GM23248 (cell line): ENCODE measurements at places on chromosomes 2 and 18. TPM values are rescaled to one million over a fixed set of nuclear protein-coding genes. Genes with fewer than 3 reads are reported as not detected.
A peak's percentile ranks its signal among the peaks of the same experiment; 100 is the strongest.

Gene MYO3B
- polyA plus RNA-seq: not detected in 2 replicates

GRCh38 chr2:23636426-23636825 lies 251.4 kb downstream of the KLHL29 start:
- DNase-seq: peak; percentile 15

DNA sequence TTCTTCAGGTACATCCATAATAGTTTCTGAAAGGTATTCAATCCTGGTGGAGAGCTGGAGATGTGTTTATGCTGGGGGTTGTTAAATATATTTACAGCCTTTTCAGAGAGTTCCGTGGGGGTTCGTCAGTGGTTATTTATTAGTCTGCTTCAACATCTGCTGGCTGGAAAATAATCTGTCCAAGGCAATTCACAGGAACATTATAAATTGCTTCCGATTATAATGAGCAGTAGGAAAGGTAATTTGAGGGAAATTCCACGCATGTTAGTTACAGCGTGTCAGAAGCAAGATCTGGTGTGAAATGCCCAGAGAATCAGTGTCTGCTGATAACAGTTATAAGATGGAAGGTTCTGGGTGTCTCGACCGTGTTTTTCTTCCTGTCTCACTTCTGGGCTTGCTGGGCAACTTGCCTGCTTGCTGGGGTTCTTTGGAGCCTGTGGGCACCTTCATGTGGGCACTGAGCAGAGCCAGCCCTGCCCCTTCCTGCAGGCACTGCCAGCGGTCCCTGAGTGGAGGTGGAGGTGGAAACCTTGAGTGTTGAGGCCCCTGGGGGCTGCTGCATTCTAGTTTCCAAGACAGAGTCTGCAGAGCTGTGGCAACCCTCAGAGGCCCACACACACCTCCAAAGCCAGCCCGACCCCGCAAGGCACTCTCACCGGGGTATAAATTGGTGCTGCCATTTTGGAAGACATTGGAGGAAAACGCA lies 185.7 kb downstream of the FAM210A start:
- no peak for DNase-seq

Gene ARMC9
- 17.3 and 17.7 TPM in 2 replicates for polyA plus RNA-seq

Gene SLC9A2
- polyA plus RNA-seq: not detected in 2 replicates

Gene DCAF17
- polyA plus RNA-seq: 9.9 and 10.6 TPM in 2 replicates
